Uterus (tissue), 4 donors: ENCODE measurements at places on chromosomes 3 and 15.

DNA sequence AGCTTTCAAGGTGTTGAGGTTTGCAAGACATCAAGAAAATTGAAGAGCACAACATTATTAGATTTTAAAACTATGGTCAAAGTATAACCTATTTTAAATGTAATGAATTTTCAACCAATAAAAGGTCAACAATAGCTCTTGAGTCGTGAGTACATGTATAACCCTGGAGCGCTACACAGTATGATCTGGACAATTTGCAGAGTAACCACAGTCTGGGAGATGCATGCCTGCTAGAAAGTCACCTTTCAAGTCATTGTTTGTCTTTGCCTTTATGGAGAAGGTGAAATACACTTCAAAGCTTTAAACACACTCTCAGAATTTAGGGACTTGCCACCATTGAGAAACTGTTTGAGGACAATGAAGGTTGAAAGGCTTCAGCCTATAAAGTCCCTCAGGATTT lies 112.6 kb upstream of the ALCAM start:
- H3K4me1 ChIP-seq, result no peaks in the 10 kb centered on the region
- DNase-seq, result no peak
- H3K36me3 ChIP-seq, result no peaks in the 10 kb centered on the region
- no peak overlapping the region for H3K27ac ChIP-seq
- H3K4me3 ChIP-seq, result no peak overlapping the region

GRCh38 chr15:82942691-82943090 lies 9.8 kb downstream of the HOMER2 start:
- H3K27ac ChIP-seq, result no peak overlapping the region
- no peaks in the 10 kb centered on the region for H3K36me3 ChIP-seq
- H3K4me1 ChIP-seq, result no peaks in the 10 kb centered on the region
- H3K4me3 ChIP-seq, result no peak overlapping the region

DNA sequence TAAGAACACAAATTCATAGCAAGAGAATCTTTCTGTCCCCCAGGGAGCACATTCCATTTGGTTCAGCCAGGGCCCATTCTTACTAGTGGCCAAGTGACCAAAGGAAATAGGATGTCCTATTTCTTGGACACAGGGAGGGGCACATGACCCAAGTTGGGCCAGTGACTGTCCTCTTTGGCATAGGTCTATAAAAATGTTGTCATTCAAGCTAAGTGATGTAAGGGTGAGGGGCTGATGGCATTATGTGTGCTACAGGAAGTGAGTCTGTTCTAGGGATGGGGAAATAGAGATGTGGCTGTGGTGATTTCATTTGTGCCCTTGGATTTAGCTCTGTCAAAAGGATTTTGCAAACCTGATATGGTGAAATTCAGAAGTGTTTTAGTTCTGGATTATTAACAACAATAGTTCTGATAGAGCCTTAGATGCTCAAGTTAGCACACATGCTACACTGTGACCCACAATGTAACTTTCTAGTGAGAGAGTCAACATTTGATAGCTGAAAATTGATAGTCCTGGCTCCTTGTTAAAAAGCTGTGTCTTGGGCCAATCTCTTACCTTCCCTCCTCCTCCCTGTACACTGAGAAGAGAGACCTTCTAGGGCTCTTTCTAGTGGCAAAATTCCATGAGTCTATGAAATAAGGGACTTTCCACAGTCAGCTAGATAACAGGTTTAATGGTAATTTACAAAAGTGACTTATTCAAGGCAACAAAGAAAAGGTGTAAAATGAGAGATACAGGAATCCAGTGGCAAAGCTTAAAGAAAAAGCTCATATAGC lies 117.2 kb downstream of the THRB start:
- no peak overlapping the region for H3K4me3 ChIP-seq
- DNase-seq, result no peak
- H3K36me3 ChIP-seq, result no peaks in the 10 kb centered on the region
- H3K4me1 ChIP-seq, result no peaks in the 10 kb centered on the region

GRCh38 chr3:1798711-1799405 lies 299.8 kb upstream of the CNTN4 start:
- H3K4me1 ChIP-seq, result no peaks in the 10 kb centered on the region
- no peak for DNase-seq
- no peaks in the 10 kb centered on the region for H3K36me3 ChIP-seq
- H3K4me3 ChIP-seq, result no peak overlapping the region
- no peaks in the 10 kb centered on the region for H3K27me3 ChIP-seq

- H3K27me3 ChIP-seq, result no peaks in the 10 kb centered on the region
- no peak for DNase-seq
- no peaks in the 10 kb centered on the region for H3K36me3 ChIP-seq
- H3K4me3 ChIP-seq, result no peak overlapping the region
- peak overlapping the region; percentile 68 for H3K27ac ChIP-seq
- peaks cover 16% of the 10 kb centered on the region for H3K4me1 ChIP-seq
Observed at GRCh38 chr3:101814835-101815234, 34.5 kb upstream of the NFKBIZ start.

GRCh38 chr3:152026033-152026556 lies 152.7 kb downstream of the SUCNR1 start:
- no peak overlapping the region for H3K4me3 ChIP-seq
- no peaks in the 10 kb centered on the region for H3K4me1 ChIP-seq
- H3K36me3 ChIP-seq, result no peaks in the 10 kb centered on the region
- DNase-seq, result no peak
- H3K27ac ChIP-seq, result no peak overlapping the region

DNA sequence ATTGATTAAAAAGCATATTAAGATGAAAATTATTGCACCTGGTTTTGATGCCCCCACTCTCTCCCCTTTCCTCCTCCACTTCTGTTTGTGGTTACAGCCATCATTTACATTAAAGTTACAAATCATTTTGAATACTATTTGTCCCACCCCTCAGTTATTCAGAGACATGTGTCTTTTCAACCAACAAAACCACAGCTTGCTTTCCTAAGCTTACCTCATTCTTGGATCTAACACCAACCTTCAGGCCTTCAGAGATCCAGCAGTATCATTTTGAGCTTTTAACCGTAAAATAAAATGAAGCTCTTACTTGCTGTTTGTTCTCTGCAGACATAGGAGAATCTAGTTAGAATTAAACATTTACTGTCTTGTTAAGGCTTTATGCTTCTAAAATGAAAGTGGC lies 4.7 kb downstream of the PXYLP1 start:
- H3K4me3 ChIP-seq, result no peak overlapping the region
- H3K27ac ChIP-seq, result no peak overlapping the region
- H3K36me3 ChIP-seq, result no peaks in the 10 kb centered on the region
- DNase-seq, result no peak
- no peaks in the 10 kb centered on the region for H3K27me3 ChIP-seq

GRCh38 chr3:115547207-115547606 lies 76.1 kb upstream of the GAP43 start:
- no peak overlapping the region for H3K4me3 ChIP-seq
- H3K4me1 ChIP-seq, result no peaks in the 10 kb centered on the region
- no peak for DNase-seq
- H3K27me3 ChIP-seq, result no peaks in the 10 kb centered on the region
- H3K36me3 ChIP-seq, result no peaks in the 10 kb centered on the region
- no peak overlapping the region for H3K27ac ChIP-seq

GRCh38 chr3:168073842-168074605 lies 21.7 kb downstream of the GOLIM4 start:
- no peaks in the 10 kb centered on the region for H3K36me3 ChIP-seq
- no peak overlapping the region for H3K27ac ChIP-seq
- peaks cover 5% of the 10 kb centered on the region for H3K4me1 ChIP-seq

DNA sequence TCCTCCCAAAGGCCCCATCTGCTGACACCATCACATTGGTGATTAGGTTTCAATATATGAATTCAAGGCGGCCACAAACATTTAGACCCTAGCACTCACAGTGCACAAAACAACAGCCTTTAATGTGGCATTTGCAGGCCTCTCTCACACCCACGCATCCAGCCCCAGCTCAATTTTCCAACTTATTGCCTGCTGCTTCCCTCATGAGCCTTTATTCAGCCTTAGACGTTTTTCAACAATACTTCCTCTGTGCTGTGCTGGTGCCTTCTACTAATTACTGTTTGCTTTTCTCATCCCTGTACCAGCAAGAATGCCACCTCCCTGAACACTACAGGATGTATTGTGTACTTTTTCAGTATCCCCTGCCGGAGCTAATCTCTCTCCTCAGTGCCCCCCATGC lies 334.6 kb downstream of the GABRB3 start:
- DNase-seq, result no peak
- H3K4me1 ChIP-seq, result no peaks in the 10 kb centered on the region
- H3K4me3 ChIP-seq, result no peak overlapping the region
- no peaks in the 10 kb centered on the region for H3K36me3 ChIP-seq

GRCh38 chr3:149792452-149793270 lies at the start of gene ANKUB1:
ANKUB1 (minus strand) TSS chr3:149792554; CDS start chr3:149792366, 188 bp downstream.
- H3K27me3 ChIP-seq, result no peaks in the 10 kb centered on the region
- no peak within 1 kb of the TSS for H3K27ac ChIP-seq
- no peaks in the 10 kb centered on the region for H3K4me1 ChIP-seq

DNA sequence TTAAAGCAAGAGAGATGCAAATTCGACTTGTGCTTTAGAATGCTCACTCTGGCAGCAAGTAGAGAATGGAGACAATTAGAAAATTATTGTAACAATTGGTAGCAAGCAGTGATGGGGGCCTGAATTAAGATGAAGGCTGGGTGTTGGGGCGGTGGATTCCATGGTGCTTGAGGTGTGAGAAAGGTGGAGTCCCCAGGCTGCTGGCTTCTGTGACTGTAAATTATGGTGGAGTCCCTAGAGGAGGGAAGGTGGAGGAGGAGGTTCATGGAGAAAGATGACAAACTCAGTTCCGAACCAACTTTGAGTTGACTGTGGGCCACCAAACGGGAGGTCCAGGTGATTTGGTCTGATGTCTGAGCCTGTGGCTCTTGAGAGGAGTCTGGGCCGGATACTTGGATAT lies 10.7 kb upstream of the SMAD3 start:
- DNase-seq, result no peak
- H3K27me3 ChIP-seq, result no peaks in the 10 kb centered on the region
- no peak overlapping the region for H3K27ac ChIP-seq

DNA sequence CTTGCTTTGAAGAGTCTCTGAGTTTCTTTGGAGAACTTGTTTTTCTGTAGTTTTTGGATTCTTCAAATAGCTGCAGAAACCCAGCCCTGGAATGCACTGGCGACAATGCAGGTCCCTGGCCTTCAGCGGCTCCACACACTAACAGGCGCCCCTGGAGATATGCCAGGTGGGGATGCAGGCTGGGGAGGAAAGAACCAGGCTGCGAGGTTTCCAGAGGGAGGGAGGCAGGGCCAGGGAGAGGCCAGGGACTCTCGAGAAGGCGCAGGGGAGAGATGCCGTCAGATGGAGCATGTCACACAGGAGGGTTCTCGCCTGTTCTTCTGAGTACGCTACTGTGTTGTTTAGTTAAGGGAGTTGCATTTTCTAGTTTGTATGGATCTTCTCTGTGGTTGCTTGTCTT lies 283.1 kb downstream of the GABRG3 start:
- no peak for DNase-seq
- no peaks in the 10 kb centered on the region for H3K36me3 ChIP-seq
- no peaks in the 10 kb centered on the region for H3K4me1 ChIP-seq
- no peak overlapping the region for H3K4me3 ChIP-seq
- H3K27me3 ChIP-seq, result no peaks in the 10 kb centered on the region

- H3K4me3 ChIP-seq, result no peak overlapping the region
- no peaks in the 10 kb centered on the region for H3K27me3 ChIP-seq
- no peak for DNase-seq
- no peaks in the 10 kb centered on the region for H3K36me3 ChIP-seq
Observed at GRCh38 chr3:45923755-45924154, 19.5 kb upstream of the CXCR6 start.

- H3K27ac ChIP-seq, result no peak overlapping the region
- no peaks in the 10 kb centered on the region for H3K27me3 ChIP-seq
- DNase-seq, result no peak
- H3K4me3 ChIP-seq, result no peak overlapping the region
Observed at GRCh38 chr15:92021792-92022191, 168.3 kb downstream of the SLCO3A1 start.

- no peaks in the 10 kb centered on the region for H3K36me3 ChIP-seq
- H3K27ac ChIP-seq, result peak overlapping the region; percentile 73
- H3K27me3 ChIP-seq, result no peaks in the 10 kb centered on the region
- no peak overlapping the region for H3K4me3 ChIP-seq
Observed at GRCh38 chr3:59245859-59246501, 196.2 kb upstream of the CFAP20DC start.

DNA sequence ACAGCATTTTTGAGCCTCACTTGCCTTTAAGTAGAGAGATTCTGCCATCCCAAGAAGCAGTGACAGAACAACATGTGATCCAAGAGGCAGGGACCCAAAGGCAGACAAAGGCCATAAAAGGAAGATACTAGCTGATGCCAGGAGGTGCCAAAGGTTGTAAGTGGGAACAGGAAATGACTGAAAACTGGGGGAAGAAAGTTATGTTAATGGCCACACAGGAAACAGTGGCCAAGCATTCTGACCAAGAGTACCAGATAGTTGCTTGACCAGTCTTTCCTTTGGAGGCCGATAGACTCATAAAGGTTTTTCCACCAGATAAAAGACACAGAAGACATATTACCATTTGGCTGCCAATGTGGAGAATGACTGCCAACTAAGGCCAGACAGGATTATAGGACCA lies 274.5 kb upstream of the PEX5L start:
- no peaks in the 10 kb centered on the region for H3K36me3 ChIP-seq
- no peak overlapping the region for H3K27ac ChIP-seq
- H3K4me3 ChIP-seq, result no peak overlapping the region
- no peak for DNase-seq
- H3K27me3 ChIP-seq, result no peaks in the 10 kb centered on the region

- no peak for DNase-seq
- no peaks in the 10 kb centered on the region for H3K36me3 ChIP-seq
- no peaks in the 10 kb centered on the region for H3K27me3 ChIP-seq
- no peaks in the 10 kb centered on the region for H3K4me1 ChIP-seq
- H3K27ac ChIP-seq, result no peak overlapping the region
Observed at GRCh38 chr3:21433751-21434150, 317.3 kb downstream of the ZNF385D start.

DNA sequence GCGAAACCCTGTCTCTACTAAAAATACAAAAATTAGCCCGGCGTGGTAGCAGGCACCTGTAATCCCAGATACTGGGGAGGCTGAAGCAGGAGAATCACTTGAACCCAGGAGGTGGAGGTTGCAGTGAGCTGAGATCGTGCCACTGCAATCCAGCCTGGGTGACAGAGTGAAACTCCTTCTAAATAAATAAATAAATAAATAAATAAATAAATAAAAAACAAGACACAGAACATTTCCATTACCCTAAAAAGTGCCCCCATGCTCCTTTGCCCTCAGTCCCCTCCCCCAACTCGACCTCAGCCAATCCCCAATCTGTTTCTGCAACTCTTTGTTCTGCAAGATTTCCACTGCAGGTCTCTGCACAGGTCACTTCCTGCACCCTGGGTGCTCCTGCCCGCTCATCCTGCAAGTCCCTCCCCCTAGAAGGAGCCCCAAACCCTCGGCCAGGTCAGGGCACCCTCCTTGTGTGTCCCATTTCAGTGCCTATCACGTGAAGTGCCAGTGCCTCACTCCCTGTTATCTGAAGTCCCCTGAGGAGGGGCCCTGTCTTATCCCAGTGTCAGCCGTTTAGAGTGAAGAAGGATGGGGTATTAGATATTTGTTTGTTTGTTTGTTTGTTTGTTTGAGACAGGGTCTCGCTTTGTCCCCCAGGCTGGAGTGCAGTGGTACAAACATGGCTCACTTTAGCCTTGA lies 1.1 kb downstream of the FAM240A start:
- H3K27me3 ChIP-seq, result no peaks in the 10 kb centered on the region
- no peak for DNase-seq
- no peaks in the 10 kb centered on the region for H3K4me1 ChIP-seq
- H3K27ac ChIP-seq, result no peak overlapping the region

- no peak overlapping the region for H3K27ac ChIP-seq
- H3K4me3 ChIP-seq, result no peak overlapping the region
- DNase-seq, result no peak
- H3K4me1 ChIP-seq, result no peaks in the 10 kb centered on the region
Observed at GRCh38 chr3:195013411-195014361, 257.3 kb downstream of the XXYLT1 start.
